Cortex of kidney (tissue), 1 donor: ENCODE measurements at places on chromosomes 6 and 20.

- DNase-seq, result no peak
Observed at GRCh38 chr6:53998303-53998702, 112.9 kb upstream of the MLIP start.

DNA sequence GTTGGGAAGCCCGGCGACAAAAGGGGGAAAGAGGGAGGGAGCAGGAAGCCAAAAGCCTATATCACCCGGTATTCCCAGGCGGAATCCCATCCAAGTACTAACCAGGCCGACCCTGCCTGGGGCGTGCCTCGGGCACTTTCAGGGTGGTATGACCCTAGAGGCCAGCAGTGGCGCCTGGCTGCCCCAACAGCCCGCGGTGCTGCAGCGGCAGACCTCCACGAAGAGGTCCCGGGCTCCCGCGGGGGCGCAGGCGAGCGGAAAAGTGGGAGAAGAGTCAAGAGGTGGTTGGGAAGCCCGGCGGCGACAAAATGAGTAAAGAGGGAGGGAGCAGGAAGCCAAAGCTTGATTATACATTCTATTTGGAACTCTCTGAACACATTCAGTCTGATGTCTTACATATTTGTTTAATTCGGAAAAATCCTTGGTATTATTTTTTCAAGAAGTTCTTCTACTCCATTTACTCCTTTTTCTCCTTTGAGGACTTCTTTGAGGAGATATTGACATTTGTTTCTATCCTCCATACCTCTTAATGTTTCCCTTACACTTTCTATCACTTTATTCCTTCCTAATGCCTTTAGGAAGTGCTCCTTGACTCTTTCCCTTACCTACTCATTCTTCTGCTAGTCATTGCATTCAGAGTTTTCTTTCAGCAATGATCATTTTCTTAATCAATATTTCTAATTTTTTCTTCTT, 11.5 kb downstream of the TREML4 start:
- DNase-seq, result no peak

GRCh38 chr6:26525838-26526237, 12.3 kb upstream of the HMGN4 start:
- DNase-seq, result no peak

GRCh38 chr20:25360631-25361286, 29.9 kb downstream of the ABHD12 start:
- no peak for DNase-seq

DNA sequence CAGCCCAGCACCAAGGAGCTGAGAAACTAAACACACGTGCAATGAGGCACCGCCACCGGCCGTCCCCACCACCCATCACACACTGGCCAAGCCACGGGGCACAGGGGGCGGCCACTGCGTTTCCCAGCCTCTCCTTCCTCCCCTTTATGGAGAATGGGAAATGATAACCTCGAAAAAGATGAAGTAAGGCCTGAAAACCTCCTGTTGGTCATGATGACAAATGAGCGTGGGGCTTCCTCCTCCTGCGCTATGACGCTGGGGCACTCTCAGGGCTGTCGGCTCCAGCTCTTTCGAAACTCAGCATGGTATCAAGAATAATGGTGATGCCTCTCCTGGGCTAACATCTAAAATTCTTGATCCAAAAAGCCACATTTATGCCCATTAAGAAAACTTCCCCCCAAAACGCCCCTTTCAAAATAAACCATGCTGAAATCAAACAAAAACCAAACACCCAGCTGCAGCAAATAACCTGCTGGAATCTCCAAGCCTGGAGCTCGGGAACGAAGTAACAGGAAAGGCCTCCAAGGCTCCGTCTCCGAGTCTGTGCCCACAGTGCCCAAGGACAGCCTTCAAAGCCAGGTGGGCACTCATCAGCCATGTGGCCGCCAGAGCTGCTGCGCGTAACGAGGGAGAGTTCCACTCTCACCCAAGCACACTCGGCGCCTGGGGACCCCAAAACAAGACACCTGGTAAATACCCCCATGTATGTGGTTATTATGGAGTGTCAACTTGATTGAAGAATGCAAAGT, 50.0 kb downstream of the TAF4 start:
- DNase-seq, result no peak
